Renal pelvis (tissue), 12 donors: ENCODE measurements at places on chromosomes 1 and 21.

GRCh38 chr1:157091186-157091585, 8.4 kb downstream of the ETV3L start:
- no peak for DNase-seq

DNA sequence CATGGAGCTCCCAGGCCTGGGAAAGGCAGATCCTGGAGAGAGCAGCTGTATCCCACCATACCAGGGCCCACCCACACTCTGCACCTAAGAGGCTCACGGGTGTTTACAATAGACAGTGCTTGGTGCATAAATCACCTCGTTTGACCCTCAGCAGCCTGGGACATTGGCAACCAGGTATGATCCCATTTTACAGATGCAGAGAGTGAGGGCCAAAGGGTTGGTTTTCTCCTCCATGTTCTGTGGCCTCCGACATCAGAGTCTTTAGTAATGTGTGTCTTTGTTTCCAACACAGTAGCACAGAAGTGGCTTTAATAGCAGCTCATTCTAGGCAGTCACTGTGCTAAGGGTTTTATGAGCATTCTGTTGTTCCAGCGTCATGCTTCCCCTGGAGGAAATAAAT, 176.5 kb downstream of the KAZN start:
- no peak for DNase-seq

DNA sequence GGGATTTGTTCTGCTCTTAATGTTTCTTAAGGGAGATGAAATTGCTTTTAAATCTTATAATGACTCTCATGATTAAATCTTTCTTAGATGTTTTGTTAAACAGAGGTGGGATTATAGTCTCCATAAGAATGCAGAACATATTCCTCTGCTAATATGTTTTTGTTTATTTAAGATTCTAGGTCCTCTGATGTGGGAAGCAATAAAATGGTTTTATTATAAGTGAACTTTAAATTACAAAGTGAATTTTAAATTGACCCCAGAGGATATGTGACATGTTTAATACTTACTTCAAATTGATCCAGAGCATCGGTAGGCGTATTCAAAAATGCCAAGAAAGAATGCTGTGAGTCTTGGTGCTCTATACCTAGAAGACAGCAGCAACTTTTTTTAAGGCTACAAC, 129.4 kb downstream of the COQ8A start:
- no peak for DNase-seq

GRCh38 chr1:169100208-169100607, 6.3 kb upstream of the ATP1B1 start:
- DNase-seq: no peak

DNA sequence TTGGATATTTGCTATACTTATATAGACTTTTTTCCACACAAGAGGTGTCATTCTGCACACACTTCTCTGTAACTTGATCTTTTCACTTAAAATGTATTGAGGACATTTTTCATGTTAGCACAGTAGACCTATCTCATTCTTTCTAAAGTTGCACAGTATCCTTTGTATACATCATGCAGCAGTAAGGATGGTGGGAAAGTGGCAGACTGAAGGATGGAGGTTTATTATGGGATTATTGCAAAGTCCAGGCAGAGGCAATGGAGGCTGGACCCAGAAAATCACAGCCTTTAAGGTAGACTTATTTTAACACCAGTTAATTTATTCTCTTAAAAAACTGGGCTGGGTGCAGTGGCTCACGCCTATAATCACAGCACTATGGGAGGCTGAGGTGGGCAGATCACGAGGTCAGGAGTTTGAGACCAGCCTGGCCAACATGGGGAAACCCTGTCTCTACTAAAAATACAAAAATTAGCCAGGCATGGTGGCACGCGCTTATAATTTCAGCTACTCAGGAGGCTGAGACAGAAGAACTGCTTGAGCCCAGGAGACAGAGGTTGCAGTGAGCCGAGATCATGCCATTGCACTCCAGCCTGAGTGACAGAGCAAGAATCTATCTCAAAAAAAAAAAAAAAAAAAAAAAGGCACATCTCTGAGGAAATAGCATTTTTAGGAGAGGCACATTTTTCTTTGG, 25.8 kb downstream of the SLAMF1 start:
- DNase-seq: no peak

- DNase-seq: peak; percentile 37
Measured at GRCh38 chr1:19974822-19975416, 4.5 kb downstream of the PLA2G2A start.

- no peak for DNase-seq
Measured at GRCh38 chr1:226402739-226403165, 5.1 kb downstream of the PARP1 start.

DNA sequence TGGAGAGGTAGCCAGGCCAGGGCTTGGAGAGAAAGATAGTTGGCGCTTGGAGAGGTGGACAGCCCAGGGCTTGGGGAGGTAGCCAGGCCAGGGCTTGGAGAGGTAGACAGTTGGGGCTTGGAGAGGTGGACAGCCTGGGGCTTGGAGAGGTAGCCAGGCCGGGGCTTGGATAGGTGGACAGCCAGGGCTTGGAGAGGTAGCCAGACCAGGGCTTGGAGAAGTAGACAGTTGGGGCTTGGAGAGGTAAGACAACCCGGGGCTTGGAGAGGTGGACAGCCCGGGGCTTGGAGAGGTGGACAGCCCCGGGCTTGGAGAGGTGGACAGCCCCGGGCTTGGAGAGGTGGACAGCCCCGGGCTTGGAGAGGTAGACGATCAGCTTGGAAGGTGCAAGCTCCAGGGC, 7.7 kb downstream of the LSS start:
- no peak for DNase-seq

GRCh38 chr1:229111703-229112319, 159.1 kb upstream of the RAB4A start:
- DNase-seq: no peak

- no peak for DNase-seq
Measured at GRCh38 chr1:85058786-85059185, 10.5 kb upstream of the MCOLN3 start.

- DNase-seq: no peak
Measured at GRCh38 chr1:164673584-164674214, 114.7 kb downstream of the PBX1 start.

- DNase-seq: no peak
Measured at GRCh38 chr1:178571807-178572206, 58.9 kb downstream of the TEX35 start.

GRCh38 chr1:83756984-83757717, 241.8 kb downstream of the TTLL7 start:
- no peak for DNase-seq

DNA sequence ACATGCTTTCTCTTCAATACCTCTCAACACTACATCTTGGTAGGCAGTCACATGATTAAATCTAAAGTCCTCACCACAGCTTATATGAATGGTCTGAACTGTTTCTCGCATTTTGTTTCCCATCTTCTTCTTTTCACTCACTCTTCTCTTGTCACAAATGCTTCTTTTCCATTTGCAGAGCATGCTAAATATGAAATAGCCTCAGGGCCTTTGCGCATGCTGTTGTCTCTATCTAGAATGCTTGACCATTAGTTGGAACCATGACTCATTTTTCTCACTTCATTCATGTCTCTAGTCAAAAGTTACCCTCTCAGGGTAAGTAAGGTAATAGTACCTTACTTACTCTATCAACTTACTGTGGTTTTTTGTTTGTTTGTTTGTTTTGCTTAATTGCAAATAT, 239.7 kb downstream of the PTPRC start:
- DNase-seq: no peak

GRCh38 chr1:96973605-96974004, 252.0 kb downstream of the PTBP2 start:
- no peak for DNase-seq

DNA sequence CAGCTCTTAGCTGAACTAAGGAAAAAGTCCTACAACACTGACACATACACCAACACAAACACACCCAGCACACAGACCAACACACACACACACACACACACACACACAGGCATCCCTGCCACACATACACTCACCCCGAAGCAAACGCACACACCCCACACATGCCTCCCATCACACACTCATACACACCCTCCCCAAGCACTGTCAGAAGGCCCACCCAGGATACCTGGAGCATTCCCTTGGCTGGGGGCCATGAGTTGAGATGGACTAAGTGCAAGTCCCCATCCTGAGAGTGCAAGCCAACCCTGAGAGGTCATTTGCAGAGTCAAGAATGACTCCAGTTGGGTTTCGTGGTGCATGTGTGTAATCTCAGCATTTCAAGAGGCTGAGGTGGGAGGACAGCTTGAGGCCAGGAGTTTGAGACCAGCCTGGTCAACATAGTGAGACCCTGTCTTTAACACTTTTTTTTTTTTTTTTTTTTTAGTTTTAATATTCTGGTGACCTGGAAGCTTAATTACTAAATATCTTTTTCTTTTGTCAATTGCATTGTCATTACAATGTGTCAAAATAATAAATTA, 117.3 kb downstream of the RHOU start:
- no peak for DNase-seq

DNA sequence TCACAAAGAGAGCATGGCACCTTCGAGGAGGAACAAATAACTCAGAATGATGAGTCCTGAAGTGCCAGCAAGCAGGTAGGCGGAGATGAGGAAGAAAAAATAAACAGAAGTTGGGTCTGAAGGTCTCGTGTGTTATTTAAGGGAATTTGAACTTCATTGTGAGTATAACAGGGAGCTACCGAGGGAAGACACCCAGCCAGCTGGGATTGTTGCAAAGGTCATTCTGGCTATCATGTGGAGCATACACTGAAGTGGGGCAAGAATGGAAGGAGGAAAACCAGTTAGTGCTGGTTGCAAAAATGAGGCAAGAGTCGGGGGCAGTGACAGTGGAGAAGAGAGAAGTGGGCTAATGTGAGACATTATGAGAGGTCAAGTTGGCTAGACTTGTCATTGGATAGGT, 53.6 kb upstream of the RAP1A start:
- no peak for DNase-seq

GRCh38 chr1:9490605-9491339, 48.5 kb upstream of the SLC25A33 start:
- peak; percentile 77 for DNase-seq

GRCh38 chr1:218498056-218498938, 153.2 kb downstream of the TGFB2 start:
- DNase-seq: no peak

DNA sequence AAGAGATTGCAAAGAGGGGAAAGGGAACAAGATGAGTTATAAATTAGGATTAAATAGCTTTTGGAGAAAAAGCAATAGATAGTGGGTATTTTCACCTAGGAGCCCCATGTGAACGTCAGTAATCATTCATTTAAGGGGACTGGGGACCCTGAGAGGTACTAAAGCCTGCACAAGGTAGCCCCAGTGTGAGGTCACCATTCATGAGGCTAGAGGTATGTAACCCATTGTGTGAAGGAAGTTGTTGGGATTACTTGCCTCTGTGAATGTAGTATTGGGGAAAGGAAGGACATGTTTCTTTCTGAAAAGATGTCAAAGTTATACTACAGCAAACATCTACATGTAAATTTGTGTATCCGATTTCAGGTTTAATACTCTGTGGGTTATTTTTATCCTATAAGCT, 276.8 kb downstream of the TBX15 start:
- DNase-seq: no peak

DNA sequence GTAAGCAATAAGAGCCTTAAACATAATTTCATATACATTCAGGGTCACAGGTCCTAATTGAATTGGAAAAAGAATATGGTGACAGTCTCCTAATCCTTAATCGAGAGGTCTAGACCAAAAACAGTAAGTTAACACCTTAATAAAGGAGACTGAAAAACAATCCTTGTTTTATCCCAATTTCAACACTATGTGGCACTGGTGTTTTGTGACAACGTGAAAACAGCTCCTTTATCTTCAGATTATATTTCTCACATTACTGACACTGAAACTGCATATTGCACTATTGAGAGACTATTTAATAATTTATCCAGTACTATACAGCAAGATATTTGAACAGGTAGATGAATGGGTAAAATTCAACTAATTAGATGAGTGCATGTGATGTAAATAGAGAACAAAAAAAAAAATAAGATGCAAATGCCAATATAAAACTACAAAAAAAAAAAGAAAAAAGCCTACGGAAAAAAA, 34.1 kb downstream of the TP53BP2 start:
- DNase-seq: peak; percentile 36

- DNase-seq: peak; percentile 37
Measured at GRCh38 chr1:155166051-155166470, 7.0 kb downstream of the KRTCAP2 start.

- no peak for DNase-seq
Measured at GRCh38 chr1:10870493-10871096, 74.1 kb upstream of the CASZ1 start.

- no peak for DNase-seq
Measured at GRCh38 chr1:234584926-234585325, 25.1 kb downstream of the IRF2BP2 start.

DNA sequence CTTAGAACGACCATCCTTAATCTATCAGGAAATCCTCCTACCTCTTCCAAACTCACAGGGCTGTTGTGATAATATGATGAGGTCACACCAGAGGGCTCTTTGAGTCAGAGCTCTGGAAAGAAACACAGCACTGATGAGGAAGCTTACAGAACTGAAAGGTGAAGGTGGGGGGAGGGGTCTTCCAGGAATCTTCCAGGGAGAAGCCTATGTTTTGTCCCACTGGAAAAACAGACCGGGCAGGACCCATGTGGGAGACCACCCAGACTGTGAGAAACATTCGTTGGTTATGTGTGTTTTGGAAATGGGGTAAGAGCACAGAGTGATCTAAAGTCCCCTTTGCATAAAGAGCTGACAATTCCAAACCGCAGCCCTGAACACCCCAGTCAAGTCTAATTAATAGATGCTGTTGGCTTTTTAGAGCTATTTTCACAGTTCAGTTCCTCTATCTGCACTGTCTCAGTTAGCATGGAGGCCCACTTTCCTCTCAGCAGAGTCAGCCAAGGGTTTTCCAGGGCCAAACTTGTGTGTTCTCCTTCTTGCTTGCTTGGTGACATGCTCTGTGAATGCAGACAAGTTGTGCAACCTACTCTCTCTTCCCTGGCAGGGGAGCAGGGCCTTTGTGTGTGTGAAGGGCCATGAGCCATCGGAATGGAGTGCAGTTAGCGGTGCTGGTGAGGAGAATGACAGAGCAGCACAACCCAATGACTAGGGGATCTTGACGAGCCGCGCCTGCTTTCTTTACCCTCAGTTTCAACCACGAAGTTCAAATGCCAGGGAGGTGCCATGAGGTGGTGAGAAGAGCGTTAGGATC, 12.3 kb downstream of the PHLDA3 start:
- DNase-seq: no peak

DNA sequence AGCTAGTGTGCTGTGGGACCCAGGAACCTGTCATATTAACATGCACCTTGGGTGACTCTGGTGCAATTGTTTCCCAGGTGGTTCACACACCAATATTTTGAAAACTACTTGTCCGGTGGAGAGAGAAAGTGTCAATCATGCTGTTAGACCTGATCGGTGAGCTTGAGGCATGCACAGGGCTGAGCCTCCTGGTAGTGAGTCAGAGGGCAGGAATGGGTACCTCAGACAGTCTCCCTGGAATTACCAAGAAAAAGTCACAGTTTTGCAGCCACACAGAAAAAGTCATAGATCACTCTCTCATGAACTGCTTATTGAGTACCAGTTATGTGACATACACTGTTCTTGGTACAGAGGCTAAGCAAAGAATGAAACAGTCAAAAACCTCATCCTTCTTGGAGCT, 140.1 kb upstream of the NFIA start:
- no peak for DNase-seq
